ENCODE measurements at places on chromosomes 12 and 14. TPM values are rescaled to one million over a fixed set of nuclear protein-coding genes. Genes with fewer than 3 reads are reported as not detected.

- no peak for DNase-seq
Observed at GRCh38 chr12:6535697-6535946, 1.3 kb downstream of the GAPDH start.

PMCH gene
- total RNA-seq = not detected

DNA sequence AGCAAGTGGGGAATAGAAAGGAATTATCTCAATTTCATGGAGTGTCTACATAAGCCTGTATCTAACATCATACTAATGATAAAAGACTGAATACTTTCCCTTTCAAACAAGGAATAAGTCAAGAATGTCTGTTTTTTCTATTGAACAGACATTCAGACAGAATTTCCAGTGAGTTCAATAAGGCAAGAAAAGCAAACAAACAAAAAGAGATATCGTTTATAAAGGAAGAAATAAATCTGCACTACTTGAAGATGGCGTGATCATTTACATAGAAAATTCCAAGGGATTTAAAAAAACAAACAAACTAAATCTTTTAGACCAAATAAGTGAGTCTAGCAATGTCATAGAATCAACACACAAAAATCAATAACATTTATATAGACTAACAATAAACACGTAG is 273.1 kb upstream of the FOXG1 start:
- DNase-seq = no peak

GRCh38 chr14:100114109-100114765 is 45.2 kb downstream of the DEGS2 start:
- peak; percentile 41 for DNase-seq

DNA sequence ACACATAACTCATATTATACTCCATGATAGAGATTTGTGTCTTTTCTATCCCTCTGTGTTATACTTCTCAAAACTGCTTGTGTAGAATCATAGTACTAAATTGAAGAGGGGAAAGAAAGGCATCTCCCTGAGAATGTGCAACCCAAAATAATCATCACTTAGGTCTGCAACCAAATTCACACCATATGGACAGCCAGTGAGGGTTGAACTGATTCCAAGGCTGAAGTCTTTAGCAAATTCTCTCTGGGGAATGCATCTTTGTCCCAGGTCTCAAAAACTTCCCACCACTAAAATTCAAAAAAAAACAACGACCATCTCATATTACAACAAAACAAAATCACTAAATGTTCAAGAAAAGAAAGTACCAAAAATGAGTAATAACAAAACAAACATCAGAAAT is 11.0 kb downstream of the ZFC3H1 start:
- DNase-seq = no peak

GRCh38 chr12:13425766-13426165 is 229.2 kb downstream of the EMP1 start:
- DNase-seq = no peak

GPR68 gene
- total RNA-seq = 3.2 TPM

GRCh38 chr14:58296726-58297125 is 1.6 kb upstream of the ARID4A start:
- DNase-seq = no peak
